Spinal cord (tissue), 10 donors: ENCODE measurements at places on chromosomes 5 and 9.
A peak's percentile ranks its signal among the peaks of the same experiment; 100 is the strongest.

GRCh38 chr5:1823381-1824034 lies 22.3 kb downstream of the NDUFS6 start:
- no peak overlapping the region for H3K27ac ChIP-seq
- no peaks in the 10 kb centered on the region for H3K4me1 ChIP-seq
- no peak for DNase-seq
- peaks cover 63% of the 10 kb centered on the region for H3K36me3 ChIP-seq
- no peak overlapping the region for H3K4me3 ChIP-seq

DNA sequence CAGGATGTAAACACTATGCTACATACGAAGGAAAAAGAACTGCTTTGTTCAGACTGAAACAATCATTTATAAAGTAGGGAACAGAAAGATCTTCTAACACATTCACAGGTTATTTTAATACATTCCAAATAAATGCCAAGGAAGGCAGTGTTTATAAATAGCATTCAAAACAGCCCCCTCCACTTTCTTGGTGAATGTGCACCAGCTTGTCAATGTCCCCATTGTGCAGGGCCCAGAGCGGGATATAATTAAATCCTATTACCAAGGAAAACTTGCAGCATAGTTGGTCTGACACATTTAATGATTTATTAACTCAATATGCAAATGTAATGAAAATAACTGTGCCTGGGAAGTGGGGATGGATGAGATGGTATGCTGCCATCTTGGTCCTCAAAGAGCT lies 135.9 kb upstream of the RAD23B start:
- H3K27me3 ChIP-seq, result no peaks in the 10 kb centered on the region
- no peak for DNase-seq
- no peaks in the 10 kb centered on the region for H3K36me3 ChIP-seq
- no peaks in the 10 kb centered on the region for H3K4me1 ChIP-seq
- H3K27ac ChIP-seq, result no peak overlapping the region

DNA sequence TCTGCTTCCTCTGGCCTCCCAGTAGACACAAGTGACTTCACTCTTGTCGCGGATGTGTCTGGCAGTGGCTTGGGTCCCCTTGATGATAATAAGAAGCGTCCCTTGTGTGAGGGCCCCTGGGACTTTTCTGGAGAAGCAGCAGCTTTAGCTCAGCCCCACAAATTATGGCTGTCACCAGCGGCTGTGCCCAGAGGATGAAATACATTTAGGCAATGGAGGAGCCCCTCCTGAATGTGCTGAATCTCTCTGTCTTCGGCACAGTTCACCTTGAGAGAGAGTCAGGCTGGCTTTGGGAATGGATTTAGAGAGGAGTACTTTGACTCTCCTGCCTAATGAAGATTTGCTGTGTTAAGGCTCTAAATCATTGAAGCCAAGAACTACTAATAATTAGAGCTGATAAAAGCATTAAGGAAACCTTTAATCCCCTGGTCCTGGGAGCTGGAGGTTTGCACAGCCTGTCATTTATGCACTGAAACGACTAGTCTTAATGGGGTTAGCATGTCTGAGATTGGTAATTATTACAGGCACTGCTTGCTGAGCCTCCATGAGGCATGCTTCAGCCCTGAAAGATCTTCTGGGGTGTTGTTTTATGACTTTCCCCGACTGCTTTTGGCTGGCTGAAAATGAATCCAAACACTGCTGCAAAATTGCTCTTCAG lies 127.0 kb downstream of the TENT4A start:
- H3K4me1 ChIP-seq, result peaks cover 2% of the 10 kb centered on the region
- H3K27ac ChIP-seq, result no peak overlapping the region
- no peak overlapping the region for H3K4me3 ChIP-seq
- no peaks in the 10 kb centered on the region for H3K36me3 ChIP-seq
- peak; percentile 80 for DNase-seq
- no peaks in the 10 kb centered on the region for H3K27me3 ChIP-seq

DNA sequence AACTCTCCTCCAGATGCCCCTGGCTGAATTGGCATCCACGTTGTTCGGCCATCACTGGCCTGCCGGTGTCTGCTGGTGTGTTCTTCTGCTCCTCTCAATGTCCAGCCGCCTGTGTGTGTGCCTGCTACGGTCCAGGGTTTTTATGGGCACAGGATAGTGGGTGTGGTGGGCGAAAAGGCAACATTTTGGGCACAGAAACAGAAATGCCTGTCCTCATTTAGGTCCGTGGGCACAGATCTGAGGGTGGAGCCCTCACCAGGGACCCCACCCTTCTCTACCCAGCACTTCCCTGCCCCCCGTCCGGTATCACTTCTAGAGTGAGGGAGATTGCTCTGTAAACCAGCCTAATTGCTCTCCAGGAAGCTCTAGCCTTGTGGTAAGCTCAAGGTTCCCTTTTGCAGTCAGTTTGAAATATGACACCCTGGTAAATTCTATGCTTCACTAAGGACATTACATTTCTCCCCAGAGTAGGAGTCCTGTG lies 410.1 kb downstream of the MAT2B start:
- no peaks in the 10 kb centered on the region for H3K4me1 ChIP-seq
- no peaks in the 10 kb centered on the region for H3K36me3 ChIP-seq
- no peak overlapping the region for H3K27ac ChIP-seq

GRCh38 chr5:96148376-96148775 lies 186.7 kb upstream of the ELL2 start:
- H3K4me1 ChIP-seq, result no peaks in the 10 kb centered on the region
- no peak overlapping the region for H3K4me3 ChIP-seq
- no peak for DNase-seq
- no peak overlapping the region for H3K27ac ChIP-seq

DNA sequence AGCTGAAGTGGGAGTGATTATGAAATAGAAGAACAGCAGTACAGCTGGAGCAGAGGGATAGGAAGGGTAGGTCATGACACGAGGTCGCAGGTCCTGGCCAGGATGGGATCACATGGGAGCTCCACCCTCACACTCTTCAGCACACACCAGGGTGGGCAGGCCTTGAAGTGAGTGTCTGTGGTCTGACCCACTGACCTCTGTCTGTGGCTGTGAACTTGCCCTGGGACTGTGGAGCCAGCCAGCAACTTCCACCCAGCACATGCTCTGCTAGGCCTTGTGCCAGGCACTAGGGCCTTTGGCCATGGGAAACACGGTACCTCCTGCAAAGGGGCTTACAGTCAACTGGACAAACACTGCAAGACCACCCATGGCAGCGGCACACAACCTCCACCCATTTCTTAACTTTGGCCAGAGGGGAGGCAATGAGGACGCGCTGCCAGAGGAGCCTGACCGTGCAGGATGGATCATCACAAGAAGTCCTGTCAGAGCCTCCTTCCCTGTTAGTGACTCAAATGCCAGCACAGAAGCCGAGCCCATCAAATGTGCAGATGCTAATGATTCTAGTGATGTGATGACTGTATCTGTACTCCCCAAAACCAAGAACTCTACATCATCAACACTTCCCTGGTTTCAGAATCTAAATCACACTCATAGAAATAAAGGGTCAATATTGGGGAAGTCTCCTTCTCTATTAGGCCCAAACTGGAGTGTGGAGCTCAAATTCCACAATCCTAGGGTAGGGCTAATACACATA lies 113.6 kb downstream of the DPYSL3 start:
- H3K4me1 ChIP-seq, result no peaks in the 10 kb centered on the region
- no peak overlapping the region for H3K27ac ChIP-seq
- H3K4me3 ChIP-seq, result no peak overlapping the region

DNA sequence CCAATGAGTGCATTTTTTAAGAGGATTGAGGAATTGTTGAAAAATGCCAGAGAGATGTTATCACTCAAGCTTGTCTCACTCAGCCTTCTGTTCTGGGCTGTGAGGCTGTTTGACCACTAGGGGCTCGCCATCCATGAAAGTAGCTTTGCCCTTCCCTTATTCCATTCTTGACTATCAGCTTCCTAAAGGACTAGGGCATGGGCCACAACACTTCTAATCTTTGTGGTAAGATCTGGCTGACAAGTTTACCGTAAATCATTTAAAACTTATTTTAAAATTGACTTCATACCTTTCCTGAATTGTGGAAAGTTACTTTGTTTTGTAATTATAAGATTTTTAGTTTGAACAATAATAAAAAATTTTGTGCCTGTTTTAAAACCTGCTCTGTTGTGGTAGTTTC lies 49.5 kb downstream of the TJP2 start:
- H3K4me3 ChIP-seq, result no peak overlapping the region
- no peak overlapping the region for H3K27ac ChIP-seq
- H3K36me3 ChIP-seq, result peaks cover 21% of the 10 kb centered on the region

DNA sequence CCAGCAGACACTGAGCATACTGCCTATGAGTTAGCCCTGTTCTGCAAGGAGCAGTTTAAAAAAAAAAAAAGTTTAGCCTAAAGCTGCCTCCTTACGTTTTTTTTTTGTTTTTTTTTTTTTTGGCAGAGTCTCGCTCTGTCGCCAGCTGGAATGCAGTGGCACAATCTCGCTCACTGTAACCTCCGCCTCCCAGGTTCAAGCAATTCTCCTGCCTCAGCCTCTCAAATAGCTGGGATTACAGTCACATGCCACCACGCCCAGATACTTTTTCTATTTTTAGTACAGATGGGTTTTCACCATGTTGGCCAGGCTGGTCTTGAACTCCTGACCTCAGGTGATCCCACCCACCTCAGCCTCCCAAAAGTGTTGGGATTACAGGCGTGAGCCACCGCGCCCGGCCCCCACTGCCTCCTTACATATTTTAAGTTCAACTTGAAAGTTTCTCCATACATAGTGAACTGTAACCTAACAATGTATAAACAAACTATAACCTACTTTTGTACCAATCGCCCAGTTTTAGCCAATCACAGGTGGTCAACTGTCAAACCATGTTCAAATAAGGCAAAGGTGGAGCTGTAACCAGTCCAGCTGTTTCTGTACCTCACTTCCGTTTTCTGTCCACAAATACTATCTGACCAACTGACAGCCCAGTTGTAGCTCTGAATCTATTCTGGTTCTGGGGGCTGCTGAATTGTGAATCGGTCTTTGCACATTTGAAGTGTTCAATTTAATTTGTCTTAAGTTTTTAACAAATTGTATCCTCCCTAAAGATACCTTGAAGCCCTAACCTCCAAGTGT lies 17.1 kb downstream of the GKAP1 start:
- no peaks in the 10 kb centered on the region for H3K27me3 ChIP-seq
- no peak for DNase-seq
- H3K4me1 ChIP-seq, result no peaks in the 10 kb centered on the region
- H3K36me3 ChIP-seq, result peaks cover 21% of the 10 kb centered on the region
- H3K4me3 ChIP-seq, result no peak overlapping the region
- H3K27ac ChIP-seq, result no peak overlapping the region

DNA sequence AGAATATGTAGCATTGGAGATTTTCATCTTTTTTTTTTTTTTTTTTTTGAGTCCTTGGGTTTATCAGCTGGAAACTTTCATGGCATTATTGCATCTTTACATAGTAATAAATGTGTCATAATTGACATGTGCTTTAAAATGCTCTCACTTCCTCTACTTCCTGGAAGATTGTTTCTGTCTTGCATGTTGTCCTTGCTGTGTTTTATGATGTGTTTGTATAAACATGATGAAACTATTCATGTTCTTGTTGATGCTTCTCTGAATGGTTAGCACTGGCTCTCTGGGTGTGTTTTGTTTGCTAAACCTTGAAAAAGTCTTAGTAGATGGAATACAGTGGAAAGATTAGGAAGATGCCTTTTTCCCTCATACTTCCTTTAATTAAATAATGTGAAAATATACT lies 87.9 kb downstream of the IQGAP2 start:
- no peak overlapping the region for H3K4me3 ChIP-seq
- H3K27me3 ChIP-seq, result no peaks in the 10 kb centered on the region
- DNase-seq, result no peak
- no peak overlapping the region for H3K27ac ChIP-seq
- no peaks in the 10 kb centered on the region for H3K4me1 ChIP-seq
- no peaks in the 10 kb centered on the region for H3K36me3 ChIP-seq

GRCh38 chr5:173680660-173681242 lies 64.3 kb upstream of the BOD1 start:
- no peaks in the 10 kb centered on the region for H3K36me3 ChIP-seq
- no peak for DNase-seq
- H3K27ac ChIP-seq, result no peak overlapping the region
- no peaks in the 10 kb centered on the region for H3K27me3 ChIP-seq
- no peak overlapping the region for H3K4me3 ChIP-seq
- H3K4me1 ChIP-seq, result no peaks in the 10 kb centered on the region

- no peaks in the 10 kb centered on the region for H3K4me1 ChIP-seq
- no peaks in the 10 kb centered on the region for H3K36me3 ChIP-seq
- no peak overlapping the region for H3K4me3 ChIP-seq
- no peak for DNase-seq
- no peak overlapping the region for H3K27ac ChIP-seq
Observed at GRCh38 chr5:66718374-66719002, 122.3 kb downstream of the MAST4 start.

GRCh38 chr5:133303298-133303697 lies 251.5 kb downstream of the HSPA4 start:
- H3K27ac ChIP-seq, result no peak overlapping the region
- DNase-seq, result no peak
- no peaks in the 10 kb centered on the region for H3K27me3 ChIP-seq

DNA sequence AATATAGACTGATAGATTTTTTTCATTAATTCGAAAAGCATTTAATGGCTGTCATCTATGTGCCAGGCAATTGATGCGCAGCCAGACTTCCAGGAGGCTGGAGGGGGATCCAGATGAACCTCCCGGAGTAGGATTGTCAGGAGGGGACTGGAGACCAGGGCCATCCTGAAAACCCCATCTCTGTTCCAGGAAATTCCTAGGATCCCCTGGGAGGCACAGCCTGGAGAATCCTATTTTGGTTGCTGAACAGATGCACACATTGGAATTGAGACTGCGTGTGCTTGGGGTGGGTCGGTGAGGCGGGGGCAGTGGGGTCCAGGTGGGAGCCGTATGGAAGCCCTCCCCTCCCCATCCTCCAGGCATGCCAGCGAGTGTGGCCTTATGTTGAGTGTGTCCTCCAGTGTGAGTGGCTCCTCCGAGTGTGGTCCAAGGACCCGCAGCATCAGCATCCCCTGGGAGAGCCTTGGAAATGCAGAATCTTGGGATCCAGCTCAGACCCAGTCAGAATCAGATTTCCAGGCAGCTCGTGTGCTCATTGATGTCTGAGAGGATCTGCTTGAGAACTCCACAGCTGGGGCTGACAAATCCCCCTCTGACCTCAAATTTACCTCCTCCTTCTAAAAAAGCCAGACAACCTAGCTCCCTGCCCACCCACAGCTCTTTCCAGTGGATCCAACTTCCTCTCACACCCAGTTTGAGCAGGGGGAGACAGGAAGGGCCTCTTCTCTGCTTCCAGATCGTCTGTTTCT lies 38.7 kb downstream of the ROPN1L start:
- H3K36me3 ChIP-seq, result no peaks in the 10 kb centered on the region
- no peak overlapping the region for H3K27ac ChIP-seq
- DNase-seq, result no peak
- H3K27me3 ChIP-seq, result no peaks in the 10 kb centered on the region
- H3K4me1 ChIP-seq, result no peaks in the 10 kb centered on the region

GRCh38 chr5:37133939-37134338 lies 115.2 kb downstream of the CPLANE1 start:
- no peak overlapping the region for H3K4me3 ChIP-seq
- peaks cover 17% of the 10 kb centered on the region for H3K36me3 ChIP-seq
- H3K4me1 ChIP-seq, result no peaks in the 10 kb centered on the region
- H3K27ac ChIP-seq, result no peak overlapping the region
- no peaks in the 10 kb centered on the region for H3K27me3 ChIP-seq

DNA sequence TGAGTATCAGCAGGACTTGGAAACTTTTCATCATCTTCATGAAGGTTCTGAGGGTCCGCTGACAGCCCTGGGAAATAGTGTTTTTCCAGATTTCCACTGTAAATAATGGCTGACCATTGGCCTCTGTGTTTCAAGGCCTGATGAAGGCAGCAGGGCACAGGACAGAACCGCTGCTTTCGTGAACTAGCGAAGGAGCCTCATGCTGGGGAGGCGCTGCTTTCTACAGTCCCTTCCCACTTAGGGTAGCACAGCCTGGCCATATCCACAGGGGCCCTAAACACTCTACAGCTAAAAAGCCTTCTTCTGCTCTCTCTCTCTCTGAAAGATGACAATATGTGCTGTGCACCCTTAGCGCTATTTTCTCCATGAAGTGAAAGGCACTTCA lies 118.2 kb downstream of the MED27 start:
- no peaks in the 10 kb centered on the region for H3K36me3 ChIP-seq
- no peak for DNase-seq
- H3K4me1 ChIP-seq, result peaks cover 17% of the 10 kb centered on the region
- no peaks in the 10 kb centered on the region for H3K27me3 ChIP-seq
- no peak overlapping the region for H3K4me3 ChIP-seq
